ENCODE measurements at places on chromosomes 2 and 18. TPM values are rescaled to one million over a fixed set of nuclear protein-coding genes. Genes with fewer than 3 reads are reported as not detected.
A peak's percentile ranks its signal among the peaks of the same experiment; 100 is the strongest.

Gene TUBA3E
- total RNA-seq = not detected

Gene CFAP221
- 0.45 TPM for total RNA-seq

Gene AGXT
- total RNA-seq = not detected

Gene ANKRD30B
- not detected for total RNA-seq

Gene PLEK
- not detected for total RNA-seq

Gene LCT
- total RNA-seq = not detected

Gene OSBPL1A
- 33.3 TPM for total RNA-seq

Gene MPP4
- total RNA-seq = 0.37 TPM

- H3K27ac ChIP-seq = no peak overlapping the region
- H3K27me3 ChIP-seq = no peaks in the 10 kb centered on the region
- DNase-seq = no peak
- H3K36me3 ChIP-seq = no peaks in the 10 kb centered on the region
Measured at GRCh38 chr2:112728029-112728362, 7.2 kb downstream of the NT5DC4 start.

DNA sequence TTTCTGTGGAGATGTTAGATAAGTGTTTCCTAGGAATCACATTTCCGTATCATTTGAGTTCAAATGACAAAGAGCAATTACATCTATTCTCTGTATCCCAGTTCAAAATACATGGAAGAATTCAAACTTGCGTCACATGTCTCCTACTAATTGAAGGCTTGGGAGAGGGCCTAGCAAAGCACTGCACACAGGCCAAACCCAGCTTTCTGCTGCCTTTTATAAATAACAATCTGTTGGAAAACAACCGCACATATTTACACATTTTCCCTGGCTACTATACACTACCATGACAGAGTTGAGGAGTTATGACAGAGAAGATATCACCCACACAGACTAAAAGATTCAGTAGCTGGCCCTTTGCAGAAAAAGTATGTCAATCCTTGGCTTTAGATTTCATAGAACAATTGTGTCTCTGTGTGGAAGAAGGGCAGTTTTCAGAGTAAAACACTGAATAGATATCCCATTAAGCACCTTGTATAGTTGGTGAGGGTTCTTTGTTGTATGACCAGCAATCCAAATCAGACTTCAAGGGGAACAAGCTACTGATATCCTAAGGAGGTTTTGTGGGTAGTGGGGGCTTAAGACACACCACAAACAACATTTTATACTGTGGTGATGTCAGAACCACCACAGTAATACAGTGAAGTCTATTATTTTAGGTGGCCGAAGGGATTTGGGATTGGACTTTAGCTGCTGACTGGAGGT is 861.3 kb downstream of the CCDC85A start:
- no peak for DNase-seq
- peaks cover 5% of the 10 kb centered on the region for H3K27me3 ChIP-seq
- no peak overlapping the region for H3K4me3 ChIP-seq
- H3K4me1 ChIP-seq = no peaks in the 10 kb centered on the region
- H3K27ac ChIP-seq = no peak overlapping the region

DNA sequence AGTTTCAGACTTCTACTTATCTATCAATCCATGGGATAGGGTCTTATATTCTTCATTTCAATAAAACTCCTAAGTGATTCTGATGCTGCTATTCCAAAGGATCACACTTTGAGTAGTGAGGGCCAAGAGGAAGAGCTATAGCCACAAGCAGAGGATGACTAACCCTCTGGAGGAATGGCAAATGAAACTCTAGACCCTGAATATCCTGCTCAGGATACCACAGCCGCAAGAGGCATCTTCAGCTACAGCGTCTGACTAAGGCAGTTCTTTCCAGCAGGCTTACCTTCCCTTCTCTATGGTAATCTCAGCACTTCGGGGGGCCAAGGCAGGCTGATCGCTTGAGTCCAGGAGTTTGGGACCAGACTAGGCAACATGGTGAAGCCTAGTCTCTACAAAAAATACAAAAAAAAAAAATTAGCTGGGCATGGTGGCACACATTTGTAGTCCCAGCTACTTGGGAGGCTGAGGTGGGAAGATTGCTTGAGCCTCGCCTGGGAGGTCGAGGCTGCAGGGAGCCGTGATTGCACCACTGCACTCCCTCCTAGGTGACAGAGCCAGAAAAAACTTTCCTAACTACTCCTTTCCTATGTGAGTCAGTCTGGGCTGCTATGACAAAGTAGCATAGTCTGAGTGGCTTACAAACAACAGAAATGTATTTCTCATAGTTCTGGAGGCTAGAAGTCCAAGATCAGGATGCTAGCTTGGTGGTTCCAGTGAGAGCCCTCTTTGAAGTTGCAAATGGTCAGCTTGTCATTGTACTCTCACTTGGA is 371.9 kb downstream of the IRS1 start:
- peaks cover 68% of the 10 kb centered on the region for H3K4me1 ChIP-seq
- no peaks in the 10 kb centered on the region for H3K27me3 ChIP-seq
- no peak for DNase-seq
- H3K27ac ChIP-seq = peak overlapping the region; percentile 94

DNA sequence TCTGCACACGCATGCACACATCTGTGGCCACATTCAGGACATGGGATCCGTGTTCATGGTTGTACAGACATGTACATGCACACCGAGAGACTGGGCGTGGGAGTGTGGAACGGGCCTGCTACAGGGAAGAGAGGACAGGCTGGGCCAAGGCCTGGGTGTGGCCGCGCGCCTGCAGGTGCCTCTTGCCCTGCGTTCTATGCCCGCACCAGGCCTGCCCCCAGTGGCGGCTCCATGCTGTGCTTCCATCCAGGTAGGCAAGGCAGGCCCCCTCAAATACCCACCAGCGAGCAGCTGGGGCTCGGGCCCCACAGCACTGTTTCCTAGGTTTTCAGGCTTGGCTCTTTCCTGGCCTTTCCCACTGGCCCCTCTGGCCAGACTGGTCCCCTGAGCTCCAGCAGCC is 15.5 kb upstream of the PTMA start:
- H3K4me1 ChIP-seq = no peaks in the 10 kb centered on the region
- no peaks in the 10 kb centered on the region for H3K36me3 ChIP-seq
- no peaks in the 10 kb centered on the region for H3K27me3 ChIP-seq

DNA sequence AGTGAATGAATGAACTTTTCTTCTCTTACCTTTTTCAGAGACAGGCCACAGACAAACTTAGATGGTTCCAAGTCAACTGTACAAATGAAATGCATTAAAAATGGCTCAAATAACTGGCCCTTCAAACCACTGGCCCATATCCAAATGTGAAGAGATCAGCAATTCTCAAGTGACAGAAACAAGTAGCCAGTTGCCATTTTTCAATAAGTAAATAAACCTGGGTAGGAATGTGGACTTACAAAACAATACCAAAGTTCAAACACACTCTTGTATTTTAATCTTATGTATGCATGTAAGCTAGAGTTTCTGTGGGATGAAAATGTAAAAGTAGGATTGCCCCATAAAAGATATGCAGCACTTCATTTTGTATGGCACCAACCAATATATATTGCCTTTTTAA is 129.2 kb downstream of the MEP1B start:
- H3K27ac ChIP-seq = no peak overlapping the region
- no peak overlapping the region for H3K4me3 ChIP-seq
- no peaks in the 10 kb centered on the region for H3K27me3 ChIP-seq
- H3K36me3 ChIP-seq = peaks cover 2% of the 10 kb centered on the region
- DNase-seq = no peak

- DNase-seq = no peak
- H3K4me3 ChIP-seq = peak overlapping the region; percentile 31
- H3K36me3 ChIP-seq = peaks cover 23% of the 10 kb centered on the region
- peaks cover 68% of the 10 kb centered on the region for H3K4me1 ChIP-seq
- H3K27ac ChIP-seq = peak overlapping the region; percentile 92
Measured at GRCh38 chr2:190910341-190911136, 29.9 kb downstream of the GLS start.

GRCh38 chr2:121529439-121530211 is 1.1 kb upstream of the RNU4ATAC start:
- peaks cover 56% of the 10 kb centered on the region for H3K4me1 ChIP-seq
- H3K36me3 ChIP-seq = peaks cover 6% of the 10 kb centered on the region
- no peak for DNase-seq
- H3K27me3 ChIP-seq = no peaks in the 10 kb centered on the region
- peak overlapping the region; percentile 81 for H3K4me3 ChIP-seq
- H3K27ac ChIP-seq = peak overlapping the region; percentile 97

GRCh38 chr2:199191461-199191860 is 266.3 kb downstream of the SATB2 start:
- no peak overlapping the region for H3K4me3 ChIP-seq
- peaks cover 5% of the 10 kb centered on the region for H3K27me3 ChIP-seq
- H3K4me1 ChIP-seq = no peaks in the 10 kb centered on the region
- H3K36me3 ChIP-seq = no peaks in the 10 kb centered on the region
- no peak for DNase-seq
- H3K27ac ChIP-seq = no peak overlapping the region

GRCh38 chr18:64678048-64678447 is 529.2 kb upstream of the LINC00305 start:
- H3K36me3 ChIP-seq = no peaks in the 10 kb centered on the region
- H3K27me3 ChIP-seq = peaks cover 1% of the 10 kb centered on the region
- H3K4me1 ChIP-seq = no peaks in the 10 kb centered on the region
- H3K27ac ChIP-seq = no peak overlapping the region
- no peak overlapping the region for H3K4me3 ChIP-seq
- no peak for DNase-seq

- H3K4me3 ChIP-seq = no peak overlapping the region
- H3K36me3 ChIP-seq = no peaks in the 10 kb centered on the region
- H3K27ac ChIP-seq = no peak overlapping the region
Measured at GRCh38 chr18:44238454-44238853, 442.2 kb upstream of the SETBP1 start.

DNA sequence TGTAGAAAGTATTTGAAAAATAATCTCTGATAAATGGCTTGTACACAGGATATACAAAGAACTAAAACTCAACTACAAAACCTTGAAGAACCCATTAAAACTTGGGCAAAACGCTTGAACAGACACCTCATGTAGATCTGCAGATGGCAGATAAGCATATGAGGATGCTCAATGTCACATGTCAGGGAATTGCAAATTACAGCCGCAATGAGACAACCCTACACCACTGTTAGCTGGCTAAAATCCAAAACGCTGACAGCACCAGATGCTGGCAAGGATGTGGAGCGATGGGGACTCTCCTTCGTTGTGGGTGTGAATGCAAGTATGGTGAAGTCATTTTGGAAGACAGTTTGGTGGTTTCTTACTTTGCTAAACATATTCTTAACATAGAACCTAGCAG is 53.7 kb downstream of the SNTG2 start:
- H3K4me3 ChIP-seq = no peak overlapping the region
- no peak overlapping the region for H3K27ac ChIP-seq
- H3K4me1 ChIP-seq = no peaks in the 10 kb centered on the region
- DNase-seq = no peak
- peaks cover 11% of the 10 kb centered on the region for H3K27me3 ChIP-seq

GRCh38 chr2:170162271-170162632 is 15.7 kb upstream of the MYO3B start:
- DNase-seq = no peak
- H3K4me3 ChIP-seq = no peak overlapping the region
- H3K36me3 ChIP-seq = no peaks in the 10 kb centered on the region
- no peak overlapping the region for H3K27ac ChIP-seq

GRCh38 chr2:236167297-236168109 is 683 bp downstream of the GBX2 start:
- H3K4me3 ChIP-seq = peak overlapping the region; percentile 68
- H3K36me3 ChIP-seq = peaks cover 2% of the 10 kb centered on the region
- peaks cover 7% of the 10 kb centered on the region for H3K27me3 ChIP-seq
- H3K27ac ChIP-seq = no peak overlapping the region
- peak; percentile 92 for DNase-seq

GRCh38 chr2:157480182-157480961 is 36.5 kb upstream of the CYTIP start:
- peaks cover 2% of the 10 kb centered on the region for H3K36me3 ChIP-seq
- H3K4me3 ChIP-seq = no peak overlapping the region
- peaks cover 8% of the 10 kb centered on the region for H3K4me1 ChIP-seq
- no peaks in the 10 kb centered on the region for H3K27me3 ChIP-seq

DNA sequence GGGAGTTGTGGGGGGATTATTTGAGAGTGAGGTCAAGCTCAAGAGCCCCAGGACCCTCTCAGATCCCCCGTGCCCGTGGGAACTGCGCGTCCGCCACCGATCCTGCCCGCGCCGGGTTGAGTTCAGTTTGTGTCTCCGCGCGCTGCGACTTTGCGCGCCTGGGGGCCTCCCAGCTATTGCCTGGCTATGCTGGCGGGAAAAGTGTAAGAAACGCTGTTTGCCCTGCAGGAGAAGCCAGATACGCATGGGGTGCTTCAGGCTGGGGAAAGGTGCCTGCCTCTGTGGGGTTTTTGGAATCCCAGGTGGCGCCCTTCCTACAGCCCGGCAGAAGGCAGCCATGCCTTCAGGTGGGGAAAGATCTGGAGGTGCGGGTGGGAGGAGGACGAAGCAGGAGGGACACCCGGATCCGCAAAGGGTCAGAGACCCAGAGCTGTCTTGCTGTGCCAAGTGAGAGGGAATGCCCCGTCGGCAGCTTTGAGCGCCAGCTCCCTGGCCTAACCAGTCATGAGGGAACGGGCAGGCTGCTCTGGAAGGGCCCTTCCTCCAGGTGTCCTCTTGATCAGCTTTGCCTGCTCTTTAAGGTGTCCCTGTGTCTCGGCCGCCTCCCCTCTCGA is 22.5 kb downstream of the TEX44 start:
- H3K27me3 ChIP-seq = no peaks in the 10 kb centered on the region
- H3K36me3 ChIP-seq = no peaks in the 10 kb centered on the region
- H3K27ac ChIP-seq = peak overlapping the region; percentile 97
- peak overlapping the region; percentile 74 for H3K4me3 ChIP-seq
- peaks cover 41% of the 10 kb centered on the region for H3K4me1 ChIP-seq

- no peaks in the 10 kb centered on the region for H3K36me3 ChIP-seq
- no peak for DNase-seq
- no peak overlapping the region for H3K4me3 ChIP-seq
- peak overlapping the region; percentile 23 for H3K27ac ChIP-seq
- peaks cover 19% of the 10 kb centered on the region for H3K4me1 ChIP-seq
- no peaks in the 10 kb centered on the region for H3K27me3 ChIP-seq
Measured at GRCh38 chr2:119756837-119757236, 2.9 kb upstream of the PTPN4 start.

GRCh38 chr18:35620765-35621164 is 39.2 kb downstream of the GALNT1 start:
- no peaks in the 10 kb centered on the region for H3K27me3 ChIP-seq
- DNase-seq = no peak
- H3K27ac ChIP-seq = peak overlapping the region; percentile 18
- H3K4me3 ChIP-seq = no peak overlapping the region

DNA sequence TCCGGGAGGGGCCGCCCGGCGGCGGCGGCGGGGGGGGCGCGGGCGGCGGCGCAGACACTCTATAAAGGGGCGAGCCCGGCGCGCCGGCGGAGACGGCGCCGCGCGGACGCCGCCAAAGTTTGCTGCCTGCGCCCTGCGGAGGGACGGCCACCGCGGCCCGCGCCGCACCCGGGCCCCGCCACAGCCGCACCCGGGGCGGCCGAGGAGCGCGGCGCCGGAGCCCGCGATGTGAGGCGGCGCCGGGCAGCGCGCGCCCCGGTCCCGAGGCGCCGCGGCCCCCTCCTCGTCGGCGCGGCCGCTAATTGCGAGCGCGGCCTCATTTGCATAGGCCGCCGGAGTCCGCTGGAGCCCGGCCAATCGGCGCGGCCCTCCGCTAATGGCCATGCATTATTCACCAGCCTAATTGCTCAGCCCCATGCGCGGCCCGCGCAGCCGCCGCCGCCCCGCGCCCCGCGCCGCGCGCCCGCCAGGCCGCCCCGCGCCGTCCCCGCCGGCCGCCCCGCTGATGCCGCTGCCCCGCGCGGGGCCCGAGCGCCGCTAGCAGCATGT is at the start of gene SALL3:
TSS of gene SALL3 (plus strand) at position 89 of the 549 bp plus-strand sequence. CDS start at position 546, 457 bp downstream.
- H3K36me3 ChIP-seq = peaks cover 3% of the 10 kb centered on the region
- H3K4me1 ChIP-seq = peaks cover 6% of the 10 kb centered on the region
- no peak for DNase-seq
- H3K27ac ChIP-seq = no peak within 1 kb of the TSS
- peaks cover 62% of the 10 kb centered on the region for H3K27me3 ChIP-seq

All from chondrocyte (in vitro differentiated cells).